ENCODE measurements at places on chromosomes 1 and 21.

GRCh38 chr1:38208716-38209632, 162.4 kb upstream of the POU3F1 start:
- H3K4me3 ChIP-seq: no peak overlapping the region
- no peak for DNase-seq
- no peak overlapping the region for H3K27ac ChIP-seq
- no peaks in the 10 kb centered on the region for H3K4me1 ChIP-seq

DNA sequence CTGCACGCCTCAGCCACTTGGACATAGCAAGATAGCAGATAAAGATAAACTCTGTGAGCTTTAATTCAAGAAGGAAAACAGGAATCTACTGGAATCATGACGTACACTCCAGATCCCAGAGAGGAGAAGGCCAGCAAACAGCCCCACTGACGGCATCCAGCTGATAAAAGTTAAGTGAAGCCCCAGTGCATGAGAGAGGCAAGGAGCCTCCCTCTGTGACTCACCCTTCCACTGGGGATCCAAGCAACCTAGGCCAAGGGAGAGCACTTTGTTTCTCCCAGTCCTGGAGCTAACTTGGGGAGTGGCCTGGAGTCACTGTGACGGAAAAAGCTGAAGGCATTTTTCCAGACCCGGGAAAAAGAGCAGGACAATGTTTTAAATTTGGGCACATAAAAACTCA, 270.0 kb downstream of the AKT3 start:
- peaks cover 6% of the 10 kb centered on the region for H3K4me1 ChIP-seq
- H3K4me3 ChIP-seq: no peak overlapping the region
- H3K36me3 ChIP-seq: no peaks in the 10 kb centered on the region

DNA sequence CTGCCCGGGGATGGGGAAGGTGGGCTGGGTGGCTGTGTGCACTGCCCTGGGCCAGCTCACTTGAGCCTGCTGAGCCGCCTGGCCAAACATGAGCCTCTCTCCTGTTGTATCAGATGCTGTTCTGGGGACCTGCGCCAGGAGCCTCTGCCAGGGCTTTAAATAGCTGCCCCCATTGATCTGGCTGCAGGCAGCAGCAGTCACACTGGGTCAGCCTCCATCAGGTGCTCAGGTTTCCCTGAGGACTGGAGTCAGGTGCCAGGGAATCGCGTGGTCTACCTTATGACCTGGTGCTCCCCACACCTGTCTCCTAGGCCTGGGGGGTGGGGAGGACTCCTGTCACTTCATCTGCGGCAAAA, 700 bp upstream of the CCDC28B start:
- H3K27ac ChIP-seq: peak overlapping the region; percentile 88
- H3K4me3 ChIP-seq: peak overlapping the region; percentile 78
- H3K4me1 ChIP-seq: peaks cover 22% of the 10 kb centered on the region
- peaks cover 29% of the 10 kb centered on the region for H3K36me3 ChIP-seq
- H3K27me3 ChIP-seq: no peaks in the 10 kb centered on the region

DNA sequence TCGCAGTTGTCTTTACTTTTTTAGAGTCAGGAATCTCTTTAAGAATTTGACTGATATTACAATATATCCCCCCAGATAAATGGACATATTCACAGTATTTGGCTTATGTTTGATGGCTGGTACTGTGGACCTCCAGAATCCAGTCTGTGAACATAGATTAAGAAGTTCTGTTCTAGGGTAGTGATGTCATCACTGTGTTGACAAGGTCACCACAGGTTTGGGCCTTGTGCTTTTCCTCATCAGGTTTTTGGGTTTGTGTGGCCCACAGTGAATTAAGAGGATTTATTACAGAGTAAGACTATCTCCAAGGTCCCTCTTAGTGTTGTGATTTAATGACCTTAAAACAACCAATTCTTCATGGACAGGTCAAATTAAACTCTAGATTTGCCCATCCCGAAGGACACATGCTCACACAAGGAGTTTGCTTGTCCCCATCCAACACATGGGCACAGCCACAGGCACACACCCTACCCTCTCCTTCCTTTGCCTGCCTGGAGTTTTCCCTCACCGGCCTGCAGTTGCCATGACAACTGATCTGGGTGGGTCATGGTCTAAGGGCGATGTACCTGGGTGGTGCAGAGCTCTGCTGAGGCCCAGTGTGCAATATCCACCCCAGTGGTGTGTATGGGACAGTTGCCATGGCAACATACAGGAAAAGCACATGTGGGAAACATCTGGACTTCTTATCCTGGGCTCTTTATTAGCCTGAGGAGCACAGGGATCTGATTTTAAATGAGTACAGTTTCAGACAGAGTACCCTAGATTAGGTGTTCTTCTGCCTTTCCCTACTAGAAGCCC, 98.6 kb downstream of the NAV1 start:
- DNase-seq: no peak
- H3K27ac ChIP-seq: peak overlapping the region; percentile 62
